ENCODE measurements at places on chromosomes 2 and 18. TPM values are rescaled to one million over a fixed set of nuclear protein-coding genes. Genes with fewer than 3 reads are reported as not detected.

- H3K4me3 ChIP-seq = peak overlapping the region; percentile 80
- no peaks in the 10 kb centered on the region for H3K27me3 ChIP-seq
- peak; percentile 30 for DNase-seq
Observed at GRCh38 chr2:74834792-74835755, 1.1 kb downstream of the HK2 start.

ACADL gene
- not detected for total RNA-seq

- H3K27me3 ChIP-seq = no peaks in the 10 kb centered on the region
- H3K36me3 ChIP-seq = no peaks in the 10 kb centered on the region
- H3K27ac ChIP-seq = no peak overlapping the region
- no peaks in the 10 kb centered on the region for H3K4me1 ChIP-seq
- peak; percentile 53 for DNase-seq
Observed at GRCh38 chr2:165357758-165358157, 111.7 kb upstream of the CSRNP3 start.

SPHKAP gene
- not detected for total RNA-seq

- no peaks in the 10 kb centered on the region for H3K27me3 ChIP-seq
- H3K4me1 ChIP-seq = peaks cover 3% of the 10 kb centered on the region
- no peak overlapping the region for H3K4me3 ChIP-seq
- no peak overlapping the region for H3K27ac ChIP-seq
- DNase-seq = no peak
Observed at GRCh38 chr2:135651717-135652116, 89.9 kb upstream of the UBXN4 start.

PIGN gene
- total RNA-seq = 31.1 TPM

GRCh38 chr2:113698892-113699447, 57.5 kb downstream of the SLC35F5 start:
- no peak for DNase-seq
- no peak overlapping the region for H3K4me3 ChIP-seq
- H3K27ac ChIP-seq = no peak overlapping the region
- no peaks in the 10 kb centered on the region for H3K27me3 ChIP-seq
- H3K36me3 ChIP-seq = no peaks in the 10 kb centered on the region
- no peaks in the 10 kb centered on the region for H3K4me1 ChIP-seq

Data from endothelial cell of umbilical vein (primary cell).